ENCODE measurements at places on chromosomes 12 and 14.

DNA sequence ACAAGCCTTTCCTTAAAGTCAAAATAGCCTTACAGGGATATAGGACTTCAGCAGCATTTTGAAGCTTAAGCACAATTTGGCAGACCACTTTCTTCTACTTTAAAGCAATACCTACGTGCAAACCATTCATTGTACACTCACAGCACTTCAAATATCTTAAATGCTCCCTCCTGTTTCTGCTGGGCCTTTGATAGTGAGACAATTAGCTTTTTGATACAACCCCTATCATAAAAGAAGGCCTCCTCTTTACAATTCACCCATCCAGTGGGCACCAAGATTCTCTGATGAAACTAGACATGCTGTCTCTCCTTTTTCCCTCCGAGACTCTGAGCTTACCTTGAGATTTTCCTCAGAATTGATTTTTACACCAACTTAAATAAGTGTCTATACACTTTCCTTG lies 157.5 kb upstream of the FAR2 start:
- no peaks in the 10 kb centered on the region for H3K4me1 ChIP-seq
- H3K36me3 ChIP-seq, result no peaks in the 10 kb centered on the region

- no peaks in the 10 kb centered on the region for H3K36me3 ChIP-seq
- H3K4me1 ChIP-seq, result peaks cover 8% of the 10 kb centered on the region
- H3K27ac ChIP-seq, result no peak overlapping the region
- H3K4me3 ChIP-seq, result no peak overlapping the region
- no peaks in the 10 kb centered on the region for H3K27me3 ChIP-seq
Observed at GRCh38 chr12:11075642-11076041, 13.5 kb upstream of the TAS2R46 start.

GRCh38 chr14:61350427-61351270 lies 29.3 kb downstream of the PRKCH start:
- no peaks in the 10 kb centered on the region for H3K4me1 ChIP-seq
- DNase-seq, result no peak
- H3K36me3 ChIP-seq, result no peaks in the 10 kb centered on the region
- no peak overlapping the region for H3K27ac ChIP-seq

GRCh38 chr12:20140751-20141150 lies 227.6 kb upstream of the PDE3A start:
- H3K27me3 ChIP-seq, result no peaks in the 10 kb centered on the region
- H3K4me3 ChIP-seq, result no peak overlapping the region
- no peaks in the 10 kb centered on the region for H3K4me1 ChIP-seq
- H3K27ac ChIP-seq, result no peak overlapping the region

GRCh38 chr12:94636462-94637085 lies 13.8 kb downstream of the TMCC3 start:
- no peak for DNase-seq
- H3K27ac ChIP-seq, result no peak overlapping the region
- H3K4me1 ChIP-seq, result no peaks in the 10 kb centered on the region
- H3K36me3 ChIP-seq, result no peaks in the 10 kb centered on the region
- H3K4me3 ChIP-seq, result no peak overlapping the region

DNA sequence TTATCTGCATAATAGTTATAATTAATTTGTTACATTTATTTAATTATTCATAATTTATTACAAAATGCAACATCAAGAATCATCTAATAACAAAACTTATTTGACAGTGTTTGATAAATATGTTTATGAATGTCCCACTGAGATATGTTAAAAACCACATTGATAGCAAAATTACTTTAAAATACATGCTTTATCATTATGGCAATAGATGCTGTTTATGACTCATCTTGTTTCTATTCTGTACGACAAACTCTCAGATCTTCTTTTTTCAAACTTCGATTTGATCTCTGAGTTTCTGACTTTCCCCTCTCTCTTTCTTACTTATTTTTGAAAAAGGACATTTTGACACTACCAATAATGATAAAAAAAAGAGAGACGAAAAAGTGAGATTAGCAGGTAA lies 56.8 kb upstream of the LRRK2 start:
- DNase-seq, result no peak
- H3K27me3 ChIP-seq, result no peaks in the 10 kb centered on the region
- H3K36me3 ChIP-seq, result no peaks in the 10 kb centered on the region
- H3K4me1 ChIP-seq, result no peaks in the 10 kb centered on the region

GRCh38 chr14:89881839-89882238 lies 72.7 kb downstream of the EFCAB11 start:
- no peak overlapping the region for H3K4me3 ChIP-seq
- H3K36me3 ChIP-seq, result no peaks in the 10 kb centered on the region
- H3K4me1 ChIP-seq, result no peaks in the 10 kb centered on the region
- H3K27ac ChIP-seq, result no peak overlapping the region

DNA sequence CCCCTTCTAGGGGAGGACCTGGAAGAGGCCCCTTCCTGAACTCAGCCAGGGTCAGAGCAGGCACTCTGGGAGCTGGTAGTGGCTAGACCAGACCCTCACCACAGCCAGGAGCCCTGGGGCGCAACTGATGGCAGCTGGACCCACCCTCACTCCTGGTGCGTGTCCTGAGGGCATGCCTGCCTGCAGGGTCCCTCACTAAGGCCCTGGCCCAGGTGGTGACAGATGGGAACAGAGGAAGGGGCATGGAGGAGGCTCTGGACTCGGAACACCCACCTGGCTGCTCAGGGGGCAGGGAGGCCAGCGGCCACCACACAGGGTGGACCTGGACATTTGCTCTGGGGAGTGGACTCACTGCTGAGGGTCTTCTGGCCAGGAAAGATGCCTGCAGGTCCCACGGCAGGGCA lies 342.2 kb upstream of the SFSWAP start:
- no peaks in the 10 kb centered on the region for H3K36me3 ChIP-seq
- no peaks in the 10 kb centered on the region for H3K4me1 ChIP-seq
- no peak overlapping the region for H3K4me3 ChIP-seq
- DNase-seq, result no peak

- peaks cover 12% of the 10 kb centered on the region for H3K4me1 ChIP-seq
- DNase-seq, result no peak
- no peak overlapping the region for H3K4me3 ChIP-seq
- peaks cover 1% of the 10 kb centered on the region for H3K36me3 ChIP-seq
Observed at GRCh38 chr12:124318278-124319020, 23.6 kb downstream of the RFLNA start.

- no peak overlapping the region for H3K27ac ChIP-seq
- H3K27me3 ChIP-seq, result no peaks in the 10 kb centered on the region
- no peak overlapping the region for H3K4me3 ChIP-seq
- H3K36me3 ChIP-seq, result no peaks in the 10 kb centered on the region
Observed at GRCh38 chr12:115438314-115438713, 754.3 kb upstream of the TBX3 start.

GRCh38 chr12:124115976-124116690 lies 143.1 kb downstream of the ZNF664 start:
- H3K36me3 ChIP-seq, result no peaks in the 10 kb centered on the region
- H3K27me3 ChIP-seq, result no peaks in the 10 kb centered on the region
- H3K4me3 ChIP-seq, result no peak overlapping the region

DNA sequence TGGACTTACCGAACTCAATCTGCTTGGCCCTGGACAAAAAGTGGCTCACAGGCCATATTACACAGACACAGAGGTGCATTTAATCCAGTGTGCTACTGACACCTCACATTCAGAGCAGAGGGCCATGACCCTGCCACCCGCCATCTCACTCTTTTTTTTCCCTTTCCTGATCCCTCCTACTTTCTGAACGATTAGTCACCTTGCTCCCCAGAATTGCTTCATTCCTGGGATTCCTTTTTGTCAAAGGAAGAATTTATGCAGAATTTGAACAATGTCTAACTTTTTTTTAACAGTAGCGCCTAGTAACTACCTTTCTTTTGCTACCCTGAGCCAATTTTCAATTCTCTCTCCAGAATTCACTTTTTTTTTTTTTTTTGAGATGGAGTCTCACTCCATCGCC lies 4.6 kb downstream of the PKP2 start:
- H3K4me1 ChIP-seq, result peaks cover 7% of the 10 kb centered on the region
- H3K27ac ChIP-seq, result no peak overlapping the region
- H3K27me3 ChIP-seq, result peaks cover 6% of the 10 kb centered on the region
- DNase-seq, result no peak
- H3K36me3 ChIP-seq, result no peaks in the 10 kb centered on the region

- H3K27ac ChIP-seq, result no peak overlapping the region
- H3K4me1 ChIP-seq, result no peaks in the 10 kb centered on the region
- no peaks in the 10 kb centered on the region for H3K27me3 ChIP-seq
- DNase-seq, result no peak
- peak overlapping the region; percentile 13 for H3K4me3 ChIP-seq
Observed at GRCh38 chr12:77685112-77685511, 145.6 kb upstream of the NAV3 start.

GRCh38 chr14:98871796-98872195 lies 400.2 kb downstream of the BCL11B start:
- no peak overlapping the region for H3K27ac ChIP-seq
- no peaks in the 10 kb centered on the region for H3K27me3 ChIP-seq

DNA sequence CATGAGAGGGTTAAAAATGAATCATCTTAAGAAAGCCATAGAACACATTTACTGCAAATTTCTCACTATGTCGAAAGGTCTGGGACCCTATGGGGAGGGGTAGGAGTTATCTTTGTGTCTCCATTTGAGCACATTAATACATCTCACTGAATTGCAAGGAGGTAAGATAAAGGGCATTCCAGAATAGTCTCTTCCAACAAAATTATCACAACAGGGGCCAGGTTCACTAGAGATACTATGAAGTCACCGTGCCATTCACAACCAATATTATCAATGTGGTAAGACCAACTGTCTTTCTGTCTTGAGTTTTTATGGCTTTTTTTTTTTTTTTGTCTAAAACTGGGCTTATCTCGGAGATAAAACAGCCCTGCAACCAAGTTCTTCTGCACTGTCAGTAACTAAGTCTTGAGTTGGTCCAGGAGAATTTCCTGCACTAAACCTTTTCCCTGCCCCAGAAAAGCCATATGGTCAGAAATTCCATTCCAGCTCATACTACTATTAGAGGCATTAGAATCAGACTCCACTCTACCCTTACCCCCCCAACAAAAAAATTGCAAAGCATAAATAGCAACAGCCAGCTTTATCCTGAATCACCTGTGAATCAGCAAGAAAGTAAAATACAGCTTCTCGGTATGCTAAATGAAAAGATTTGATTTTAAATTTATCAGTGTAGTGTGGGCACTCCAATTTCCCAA lies 79.7 kb downstream of the PTPRR start:
- H3K27ac ChIP-seq, result peak overlapping the region; percentile 1
- H3K4me1 ChIP-seq, result peaks cover 7% of the 10 kb centered on the region
- no peaks in the 10 kb centered on the region for H3K27me3 ChIP-seq
- no peak for DNase-seq

GRCh38 chr14:91843437-91843836 lies 23.9 kb downstream of the TC2N start:
- no peaks in the 10 kb centered on the region for H3K27me3 ChIP-seq
- H3K4me3 ChIP-seq, result no peak overlapping the region

GRCh38 chr14:89033756-89034155 lies 209.3 kb downstream of the TTC8 start:
- no peaks in the 10 kb centered on the region for H3K4me1 ChIP-seq
- H3K27me3 ChIP-seq, result no peaks in the 10 kb centered on the region
- H3K4me3 ChIP-seq, result no peak overlapping the region
- no peak for DNase-seq

GRCh38 chr12:46983959-46984841 lies 95.2 kb upstream of the PCED1B start:
- no peaks in the 10 kb centered on the region for H3K36me3 ChIP-seq
- H3K4me3 ChIP-seq, result no peak overlapping the region
- no peaks in the 10 kb centered on the region for H3K4me1 ChIP-seq
- DNase-seq, result no peak

- H3K27ac ChIP-seq, result no peak overlapping the region
- no peaks in the 10 kb centered on the region for H3K4me1 ChIP-seq
- DNase-seq, result no peak
Observed at GRCh38 chr12:40565029-40565633, 127.1 kb upstream of the CNTN1 start.

- no peak overlapping the region for H3K4me3 ChIP-seq
- no peaks in the 10 kb centered on the region for H3K27me3 ChIP-seq
- no peak for DNase-seq
- no peak overlapping the region for H3K27ac ChIP-seq
- H3K36me3 ChIP-seq, result no peaks in the 10 kb centered on the region
Observed at GRCh38 chr12:32440120-32440865, 40.9 kb downstream of the FGD4 start.

GRCh38 chr14:75274899-75275569 lies 3.6 kb upstream of the FOS start:
- peak overlapping the region; percentile 100 for H3K27ac ChIP-seq
- H3K4me3 ChIP-seq, result no peak overlapping the region
- H3K27me3 ChIP-seq, result no peaks in the 10 kb centered on the region
- no peaks in the 10 kb centered on the region for H3K36me3 ChIP-seq

- H3K4me3 ChIP-seq, result no peak overlapping the region
- H3K27me3 ChIP-seq, result no peaks in the 10 kb centered on the region
- no peak for DNase-seq
- H3K27ac ChIP-seq, result no peak overlapping the region
Observed at GRCh38 chr14:20797164-20797563, 5.5 kb downstream of the RNASE1 start.

- no peak overlapping the region for H3K27ac ChIP-seq
- peaks cover 40% of the 10 kb centered on the region for H3K36me3 ChIP-seq
- peaks cover 36% of the 10 kb centered on the region for H3K4me1 ChIP-seq
- DNase-seq, result no peak
- no peaks in the 10 kb centered on the region for H3K27me3 ChIP-seq
- H3K4me3 ChIP-seq, result no peak overlapping the region
Observed at GRCh38 chr12:120466560-120467315, 2.8 kb downstream of the SRSF9 start.

- no peak overlapping the region for H3K4me3 ChIP-seq
- H3K4me1 ChIP-seq, result no peaks in the 10 kb centered on the region
- H3K27ac ChIP-seq, result no peak overlapping the region
- H3K27me3 ChIP-seq, result no peaks in the 10 kb centered on the region
- no peaks in the 10 kb centered on the region for H3K36me3 ChIP-seq
- no peak for DNase-seq
Observed at GRCh38 chr14:101254805-101255764, 306.2 kb upstream of the DIO3 start.

DNA sequence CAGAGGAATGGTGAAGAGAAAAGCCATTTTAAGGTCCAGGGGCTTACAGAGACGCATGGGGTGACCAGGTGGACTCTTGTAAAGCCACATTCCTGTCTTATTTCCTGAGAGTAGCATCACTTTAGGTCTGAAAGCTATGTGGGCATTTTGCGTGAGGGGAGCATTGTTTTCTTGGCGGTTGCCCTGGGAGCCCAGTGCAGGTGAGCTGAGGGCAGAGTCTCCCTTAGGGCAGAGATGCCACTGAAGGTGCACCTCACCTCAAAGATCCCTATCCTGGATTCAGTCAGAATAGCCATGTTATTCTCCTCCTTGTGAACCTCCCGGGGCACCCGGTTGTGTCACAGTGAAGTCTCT lies 12.4 kb downstream of the GLRX5 start:
- no peak for DNase-seq
- H3K27me3 ChIP-seq, result no peaks in the 10 kb centered on the region
- H3K4me3 ChIP-seq, result no peak overlapping the region
- peaks cover 4% of the 10 kb centered on the region for H3K36me3 ChIP-seq
